Osteoblast (primary cell): ENCODE measurements at places on chromosomes 4 and X. TPM values are rescaled to one million over a fixed set of nuclear protein-coding genes. Genes with fewer than 3 reads are reported as not detected.

DNA sequence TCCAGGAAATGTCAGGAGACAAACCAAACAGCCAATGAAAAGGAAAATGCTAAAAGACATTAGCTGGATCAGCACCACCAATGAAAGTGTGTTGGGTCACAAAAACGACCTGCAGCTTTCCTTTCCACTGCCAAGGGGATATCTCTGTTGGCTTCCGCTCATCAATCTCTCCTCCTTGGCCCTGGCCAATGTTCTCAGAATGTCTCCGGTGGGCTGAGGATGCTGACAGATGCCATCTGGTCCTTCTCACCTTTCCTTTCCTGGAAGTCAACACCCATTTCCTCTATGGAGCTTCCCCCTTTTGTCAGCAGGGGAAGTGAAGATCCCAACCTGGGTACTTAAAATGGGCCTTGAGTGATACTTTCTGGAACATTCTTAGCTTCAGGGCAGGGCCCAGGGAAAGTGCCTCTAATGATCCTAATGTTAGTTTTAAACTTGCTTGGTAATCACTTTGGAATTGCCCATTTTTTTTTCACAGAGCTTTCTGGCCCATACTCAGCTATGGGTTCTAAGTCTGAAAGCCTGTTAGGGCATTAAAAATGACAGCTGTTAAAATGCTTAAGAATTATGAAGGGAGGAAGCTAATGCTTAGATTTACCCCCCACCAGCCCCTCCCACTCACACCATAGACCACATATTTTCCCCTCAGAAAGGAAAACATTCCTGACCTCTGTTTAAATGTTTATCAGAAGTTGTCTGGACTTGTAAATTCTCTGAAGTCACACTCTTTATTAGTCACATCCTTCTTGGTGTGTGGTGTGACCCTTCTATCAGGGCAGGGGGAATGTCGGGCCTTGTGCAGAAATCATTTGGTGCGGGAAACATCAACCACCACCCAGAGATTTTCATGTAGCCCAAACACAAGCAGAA is 29.2 kb downstream of the IGFBP7 start:
- peaks cover 77% of the 10 kb centered on the region for H3K4me1 ChIP-seq
- H3K4me3 ChIP-seq, result no peak overlapping the region
- peak; percentile 21 for DNase-seq
- no peaks in the 10 kb centered on the region for H3K27me3 ChIP-seq
- peaks cover 32% of the 10 kb centered on the region for H3K36me3 ChIP-seq

- no peaks in the 10 kb centered on the region for H3K4me1 ChIP-seq
- H3K36me3 ChIP-seq, result no peaks in the 10 kb centered on the region
- no peaks in the 10 kb centered on the region for H3K27me3 ChIP-seq
- H3K27ac ChIP-seq, result no peak overlapping the region
Measured at GRCh38 chr4:172348426-172348825, 535.2 kb downstream of the GALNTL6 start.

GRCh38 chr4:55284331-55284730 is 61.7 kb upstream of the SRD5A3 start:
- no peaks in the 10 kb centered on the region for H3K4me1 ChIP-seq
- no peak for DNase-seq
- peaks cover 2% of the 10 kb centered on the region for H3K27me3 ChIP-seq
- H3K36me3 ChIP-seq, result no peaks in the 10 kb centered on the region

DNA sequence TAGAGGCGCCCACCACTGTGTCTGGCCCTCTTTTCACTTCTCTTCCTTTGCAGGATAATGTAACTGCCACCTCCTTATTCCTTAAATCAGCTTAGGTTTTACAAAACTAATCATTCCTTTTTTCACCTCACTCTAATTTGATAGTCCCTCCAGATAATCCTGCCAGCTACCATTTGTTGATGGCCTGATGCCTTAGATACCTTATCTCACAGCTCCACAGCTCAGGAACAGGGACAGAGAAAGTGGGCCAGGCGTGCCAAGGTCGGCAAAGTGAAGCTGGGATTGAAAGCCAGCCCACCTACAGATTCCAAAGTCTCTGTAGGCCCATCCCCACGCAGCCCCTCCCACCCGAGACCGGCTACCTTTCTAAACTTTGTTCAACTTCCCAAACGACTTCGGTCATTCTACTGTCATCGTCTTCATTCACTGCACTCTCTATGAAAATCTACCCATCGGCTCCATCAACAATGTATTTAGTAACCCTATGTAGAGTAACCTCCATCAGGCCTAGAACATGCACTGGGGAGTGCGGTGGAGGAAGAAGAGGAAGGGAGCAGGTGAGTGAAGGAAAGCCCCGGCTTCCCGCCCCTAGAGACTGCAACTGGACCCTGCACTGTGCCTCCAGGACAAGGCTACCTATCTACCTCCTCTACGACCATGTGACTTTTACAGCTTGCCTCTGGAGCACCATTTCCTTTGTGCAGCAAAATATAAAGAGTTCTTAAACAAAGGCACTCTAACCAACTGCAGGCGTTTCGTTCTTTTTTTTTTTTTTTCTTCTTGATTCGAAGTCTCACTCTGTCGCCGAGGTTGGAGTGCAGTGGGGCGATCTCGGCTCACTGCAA is 1.5 kb downstream of the CASP6 start:
- no peaks in the 10 kb centered on the region for H3K36me3 ChIP-seq
- peaks cover 6% of the 10 kb centered on the region for H3K4me1 ChIP-seq
- H3K4me3 ChIP-seq, result peak overlapping the region; percentile 88
- peak; percentile 65 for DNase-seq
- no peaks in the 10 kb centered on the region for H3K27me3 ChIP-seq

GRCh38 chr4:180642732-180643131 is 1600.5 kb upstream of the TENM3 start:
- H3K27me3 ChIP-seq, result no peaks in the 10 kb centered on the region
- no peak for DNase-seq
- no peak overlapping the region for H3K4me3 ChIP-seq
- no peak overlapping the region for H3K27ac ChIP-seq
- H3K36me3 ChIP-seq, result no peaks in the 10 kb centered on the region

- peaks cover 30% of the 10 kb centered on the region for H3K4me1 ChIP-seq
- no peak overlapping the region for H3K4me3 ChIP-seq
- H3K36me3 ChIP-seq, result peaks cover 28% of the 10 kb centered on the region
Measured at GRCh38 chrX:71543316-71543715, 10.4 kb downstream of the OGT start.

- peaks cover 7% of the 10 kb centered on the region for H3K27me3 ChIP-seq
- no peak overlapping the region for H3K4me3 ChIP-seq
- no peaks in the 10 kb centered on the region for H3K4me1 ChIP-seq
Measured at GRCh38 chrX:119273420-119274192, 37.5 kb downstream of the PGRMC1 start.

- H3K4me3 ChIP-seq, result peak overlapping the region; percentile 4
- no peaks in the 10 kb centered on the region for H3K36me3 ChIP-seq
- no peaks in the 10 kb centered on the region for H3K27me3 ChIP-seq
- peaks cover 45% of the 10 kb centered on the region for H3K4me1 ChIP-seq
- peak overlapping the region; percentile 60 for H3K27ac ChIP-seq
Measured at GRCh38 chr4:150126864-150127203, 48.6 kb downstream of the DCLK2 start.

- DNase-seq, result no peak
- H3K4me3 ChIP-seq, result no peak overlapping the region
- H3K27me3 ChIP-seq, result no peaks in the 10 kb centered on the region
Measured at GRCh38 chr4:145785391-145786008, 105.6 kb downstream of the C4orf51 start.

GRCh38 chr4:26889356-26889755 is 28.7 kb downstream of the STIM2 start:
- no peaks in the 10 kb centered on the region for H3K27me3 ChIP-seq
- DNase-seq, result no peak
- H3K4me3 ChIP-seq, result no peak overlapping the region
- no peaks in the 10 kb centered on the region for H3K4me1 ChIP-seq
- H3K27ac ChIP-seq, result no peak overlapping the region

- DNase-seq, result no peak
- no peak overlapping the region for H3K4me3 ChIP-seq
- no peak overlapping the region for H3K27ac ChIP-seq
- H3K4me1 ChIP-seq, result no peaks in the 10 kb centered on the region
- H3K27me3 ChIP-seq, result no peaks in the 10 kb centered on the region
- H3K36me3 ChIP-seq, result no peaks in the 10 kb centered on the region
Measured at GRCh38 chr4:5292101-5292500, 240.8 kb downstream of the STK32B start.

DNA sequence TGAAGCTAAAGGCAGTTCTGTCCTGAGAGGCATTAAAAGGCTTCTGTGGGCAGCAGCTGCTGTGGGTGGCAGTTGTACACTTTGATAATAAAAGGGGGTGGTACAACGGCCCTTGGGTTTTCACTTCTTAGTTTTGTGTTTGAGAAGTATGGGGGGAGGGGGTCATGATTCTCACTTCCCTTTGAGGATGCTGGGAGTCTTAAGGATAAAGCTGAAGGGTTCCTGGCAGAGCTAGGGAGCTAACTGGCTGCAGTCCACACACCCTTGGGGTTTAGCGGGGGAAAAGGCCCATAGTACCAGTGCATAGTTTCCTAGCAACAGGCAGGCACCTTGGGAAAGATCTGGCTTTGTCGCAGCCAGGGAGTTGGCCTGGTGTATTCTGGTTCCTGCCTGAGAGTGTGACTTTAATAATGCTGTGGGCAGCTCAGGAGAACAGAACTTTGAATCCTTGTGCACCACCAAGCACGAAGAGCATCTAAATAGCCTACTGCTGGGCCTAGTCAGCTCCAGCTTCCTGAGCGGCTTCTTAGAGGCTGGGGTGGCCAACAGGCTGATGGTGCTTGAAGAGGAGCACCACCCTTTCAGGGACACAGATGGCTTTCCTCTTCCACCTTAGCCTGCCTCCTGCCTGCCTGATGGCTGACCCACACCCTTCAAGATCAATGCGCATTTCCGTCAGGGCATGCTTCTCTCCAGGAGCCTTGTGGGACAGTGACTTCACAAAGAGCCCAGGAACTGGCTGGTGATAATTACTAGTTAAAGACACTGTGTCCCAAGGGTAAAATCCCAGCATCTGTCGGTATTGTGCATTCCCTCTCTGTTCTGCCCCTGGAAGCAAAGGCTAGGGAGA is 12.5 kb downstream of the ZBTB33 start:
- H3K4me3 ChIP-seq, result no peak overlapping the region
- no peak for DNase-seq
- no peaks in the 10 kb centered on the region for H3K4me1 ChIP-seq
- H3K36me3 ChIP-seq, result no peaks in the 10 kb centered on the region
- no peak overlapping the region for H3K27ac ChIP-seq
- no peaks in the 10 kb centered on the region for H3K27me3 ChIP-seq

DNA sequence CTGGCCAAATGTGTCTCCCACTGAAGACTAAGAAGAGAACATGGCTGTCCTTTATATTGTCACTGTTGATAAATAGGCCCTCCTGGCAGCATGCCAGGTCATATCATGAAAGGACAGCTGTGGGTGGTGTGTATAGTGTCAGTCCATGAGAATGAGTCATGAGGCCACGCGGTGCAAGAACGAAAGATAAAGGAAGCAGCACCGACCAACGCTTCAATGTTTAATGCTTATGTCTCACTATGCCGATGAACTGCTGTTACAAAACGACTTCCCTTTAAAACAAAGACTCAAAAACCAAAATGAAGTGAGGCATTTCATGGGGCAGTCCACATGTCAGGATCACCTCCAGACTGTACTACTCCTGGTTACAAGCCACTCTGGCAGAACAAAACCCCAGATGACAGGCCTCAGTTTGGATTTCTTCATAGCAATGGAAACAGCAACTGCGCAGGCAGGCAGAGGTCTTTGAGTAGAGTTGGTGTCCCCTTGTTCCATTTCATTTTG is 5.2 kb upstream of the TCEANC start:
- no peak overlapping the region for H3K4me3 ChIP-seq
- H3K36me3 ChIP-seq, result no peaks in the 10 kb centered on the region
- peaks cover 11% of the 10 kb centered on the region for H3K27me3 ChIP-seq
- DNase-seq, result no peak
- peaks cover 10% of the 10 kb centered on the region for H3K4me1 ChIP-seq

DNA sequence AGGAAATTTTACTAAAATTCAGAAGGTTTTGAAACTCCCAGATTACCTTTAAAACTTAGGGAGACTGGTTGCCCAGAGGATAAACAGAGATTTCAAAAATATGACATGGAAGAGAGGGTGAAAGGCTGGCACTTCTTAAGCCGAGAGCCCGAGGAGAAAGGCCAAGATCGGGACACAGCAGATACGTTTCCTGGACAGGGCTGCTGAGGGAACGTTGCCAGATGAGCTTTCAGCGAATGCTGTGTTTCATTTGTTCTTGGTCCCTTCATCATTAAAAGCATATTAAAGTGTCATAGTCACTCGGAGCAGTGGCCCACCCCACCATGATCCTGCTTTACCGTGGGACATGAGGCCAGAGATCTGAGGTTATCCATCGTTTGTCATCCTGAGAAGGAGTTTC is 37.9 kb upstream of the STOX2 start:
- H3K4me1 ChIP-seq, result no peaks in the 10 kb centered on the region
- H3K4me3 ChIP-seq, result no peak overlapping the region
- no peak overlapping the region for H3K27ac ChIP-seq
- no peaks in the 10 kb centered on the region for H3K27me3 ChIP-seq

- peak overlapping the region; percentile 87 for H3K4me3 ChIP-seq
- peaks cover 7% of the 10 kb centered on the region for H3K4me1 ChIP-seq
- no peaks in the 10 kb centered on the region for H3K36me3 ChIP-seq
- peak; percentile 26 for DNase-seq
- H3K27ac ChIP-seq, result peak overlapping the region; percentile 39
- H3K27me3 ChIP-seq, result no peaks in the 10 kb centered on the region
Measured at GRCh38 chrX:16785247-16786138, 773 bp upstream of the TXLNG start.

DNA sequence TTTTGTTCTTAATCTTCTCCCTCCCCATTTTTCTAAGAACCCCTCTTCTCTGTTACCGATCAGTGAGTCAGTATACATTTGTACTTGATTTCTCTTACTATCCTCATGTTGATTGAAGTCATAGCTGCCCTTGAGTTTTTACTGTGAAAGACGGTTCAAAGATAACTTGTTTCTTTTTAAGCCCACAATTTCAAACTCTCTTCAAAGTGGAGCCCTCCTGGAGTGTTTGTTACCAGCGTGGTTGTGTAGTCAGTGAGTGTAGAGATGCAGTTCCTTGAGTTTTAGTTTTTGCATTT is 7.9 kb downstream of the PPP1R3F start:
- no peak for DNase-seq
- H3K4me3 ChIP-seq, result no peak overlapping the region
- H3K27ac ChIP-seq, result no peak overlapping the region
- H3K4me1 ChIP-seq, result no peaks in the 10 kb centered on the region
- H3K27me3 ChIP-seq, result no peaks in the 10 kb centered on the region
- H3K36me3 ChIP-seq, result no peaks in the 10 kb centered on the region

FABP2 gene
- total RNA-seq, result not detected in 2 replicates

TASL gene
- total RNA-seq, result not detected in 2 replicates

IGSF1 gene
- total RNA-seq, result 0.29 and 1.1 TPM in 2 replicates

ADH7 gene
- total RNA-seq, result not detected in 2 replicates

MAGEE2 gene
- total RNA-seq, result not detected in 2 replicates

HS6ST2 gene
- under 0.01 TPM in 1 of 2 replicates, not detected in the other for total RNA-seq

ALB gene
- total RNA-seq, result under 0.01 TPM in 1 of 2 replicates, not detected in the other

TMSB4X gene
- total RNA-seq, result 5,120 and 5,652 TPM in 2 replicates

ASB12 gene
- total RNA-seq, result 0.29 TPM in 1 of 2 replicates, not detected in the other
